ENCODE measurements at places on chromosomes 16 and 17.
A peak's percentile ranks its signal among the peaks of the same experiment; 100 is the strongest.

DNA sequence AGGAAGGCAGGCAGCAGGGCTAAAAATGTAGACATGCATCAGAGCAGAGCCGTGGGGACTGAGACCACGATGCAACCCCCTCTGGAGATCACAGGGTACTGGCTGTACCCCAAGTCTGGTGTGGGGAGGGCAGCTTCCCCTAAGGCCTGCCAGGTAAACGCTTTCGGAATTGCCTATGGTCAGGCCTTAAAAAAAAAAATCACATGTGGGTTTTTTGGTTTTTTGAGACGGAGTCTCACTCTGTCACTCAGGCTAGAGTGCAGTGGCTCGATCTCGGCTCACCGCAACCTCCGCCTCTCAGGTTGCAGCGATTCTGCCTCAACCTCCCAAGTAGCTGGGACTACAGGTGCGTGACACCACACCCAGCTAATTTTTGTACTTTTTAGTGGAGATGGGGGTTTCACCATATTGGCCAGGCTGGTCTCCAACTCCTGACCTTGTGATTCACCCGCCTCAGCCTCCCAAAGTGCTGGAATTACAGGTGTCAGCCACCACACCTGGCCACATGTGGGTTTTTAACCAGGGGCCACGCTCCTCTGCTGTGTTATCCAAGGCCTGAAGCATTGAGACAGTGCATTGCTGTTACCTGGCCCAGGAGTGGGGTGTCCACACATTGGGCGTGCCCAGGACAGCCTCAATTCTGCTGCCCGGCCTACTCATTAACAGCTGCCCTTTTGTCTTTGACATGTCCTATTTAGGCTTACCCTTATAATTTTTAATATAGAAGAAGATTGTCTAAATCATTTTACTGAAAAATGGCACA is 50.4 kb downstream of the LITAF start:
- no peak for DNase-seq

GRCh38 chr16:4625560-4626159 is 1.0 kb downstream of the MGRN1 start:
- no peak for DNase-seq

DNA sequence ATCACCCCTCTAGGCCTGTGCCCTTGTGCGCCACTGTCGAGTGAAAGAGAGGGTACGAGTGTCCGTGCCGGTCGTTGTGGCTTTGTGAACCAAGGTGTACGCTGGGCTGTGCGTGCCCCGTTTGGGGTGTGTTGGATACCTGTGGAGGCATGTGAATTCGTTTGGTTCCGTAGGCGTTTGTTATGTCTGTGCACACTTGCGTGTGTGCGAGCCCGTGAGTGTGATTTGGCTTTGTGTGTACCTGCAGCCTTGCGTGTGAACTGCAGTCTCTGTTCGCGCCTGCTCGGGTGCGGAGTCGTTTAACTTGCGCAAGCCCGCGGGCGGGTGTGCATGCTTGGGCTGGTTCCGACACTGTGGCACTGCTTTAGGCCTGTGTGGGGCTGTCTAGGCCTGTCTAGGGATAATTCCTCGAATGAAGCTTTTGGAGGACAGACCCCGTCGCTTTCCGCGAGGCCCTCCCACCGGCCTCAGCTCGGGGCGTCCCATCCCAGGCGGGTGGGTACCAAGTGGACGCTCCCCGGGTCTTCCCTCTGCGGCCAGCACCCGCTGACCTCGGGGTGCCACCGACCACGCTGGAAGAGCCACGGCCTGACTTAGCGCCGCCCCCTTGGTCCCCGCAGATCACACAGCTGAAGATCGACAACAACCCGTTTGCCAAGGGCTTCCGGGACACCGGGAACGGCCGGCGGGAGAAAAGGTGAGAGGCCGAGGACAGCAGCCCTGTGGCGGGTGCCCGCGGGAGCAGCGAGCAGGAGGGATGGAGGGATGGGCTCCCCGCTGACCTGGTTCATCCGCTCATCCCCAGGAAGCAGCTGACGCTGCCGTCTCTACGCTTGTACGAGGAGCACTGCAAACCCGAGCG is 4.4 kb downstream of the TBX2 start:
- DNase-seq, result no peak

- DNase-seq, result no peak
These were observed 947 bp downstream of the SLC7A6OS start for GRCh38 chr16:68309799-68310198.

DNA sequence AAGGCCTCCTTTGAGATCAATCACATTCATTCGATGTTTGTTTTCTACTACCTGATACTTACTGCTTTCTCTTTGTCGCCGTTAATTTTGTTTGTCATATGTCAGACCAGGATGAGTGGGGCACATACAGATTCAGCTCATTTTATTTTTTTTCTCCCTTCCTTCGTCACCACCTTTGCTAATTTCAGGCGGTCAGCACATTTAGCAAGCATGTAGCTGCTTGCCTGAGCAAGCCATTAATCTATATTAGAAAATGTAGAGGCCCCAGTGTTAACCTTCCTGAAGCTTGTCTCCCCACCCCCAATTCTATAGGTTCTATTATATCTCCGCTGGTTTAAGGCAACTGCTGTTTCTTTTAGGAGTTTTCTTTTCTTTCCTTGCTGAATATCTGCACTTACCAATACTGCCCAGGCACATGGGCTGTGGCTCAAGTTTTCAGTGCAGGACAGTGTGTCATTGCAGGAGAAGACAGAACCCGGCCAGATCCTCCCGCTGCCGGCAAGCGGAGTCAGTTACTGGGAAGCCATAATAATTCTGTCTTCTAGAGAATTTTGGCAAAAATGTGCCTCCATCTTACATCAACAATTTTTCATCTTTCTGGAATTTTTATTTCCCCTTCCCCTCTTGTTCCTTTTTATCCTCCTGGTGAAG is 714.3 kb downstream of the WWOX start:
- no peak for DNase-seq

GRCh38 chr16:57469046-57469445 is 6.6 kb downstream of the POLR2C start:
- DNase-seq, result no peak

DNA sequence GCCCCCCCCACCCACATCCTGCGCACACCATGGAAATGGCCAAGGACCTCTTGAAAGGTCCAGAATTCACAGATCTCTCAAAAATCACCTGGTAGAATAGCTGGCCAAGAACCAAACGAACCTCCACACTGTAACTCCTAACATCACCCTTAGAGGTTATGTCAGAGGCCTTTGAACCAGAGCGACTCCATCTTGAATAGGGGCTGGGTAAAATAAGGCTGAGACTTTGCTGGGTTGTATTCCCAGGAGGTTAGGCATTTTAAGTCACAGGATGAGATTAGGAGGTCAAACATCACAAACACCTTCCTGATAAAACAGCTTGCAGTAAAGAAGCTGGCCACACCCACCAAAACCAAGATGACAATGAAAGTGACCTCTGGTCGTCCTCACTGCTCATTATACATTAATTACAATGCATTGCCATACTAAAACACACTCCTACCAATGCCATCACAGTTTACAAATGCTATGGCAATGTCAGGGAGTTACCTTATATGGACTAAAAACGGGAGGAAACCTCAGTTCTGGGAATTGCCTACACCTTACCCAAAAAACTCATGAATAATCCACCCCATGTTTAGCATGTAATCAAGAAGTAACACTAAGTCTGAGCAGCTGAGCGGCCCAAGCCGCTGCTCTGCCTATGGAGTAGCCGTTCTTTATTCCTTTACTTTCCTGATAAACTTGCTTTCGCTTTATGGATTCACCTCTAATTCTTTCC is 34.8 kb downstream of the SYCE1L start:
- no peak for DNase-seq

- DNase-seq, result no peak
These were observed 136.0 kb upstream of the IRX3 start for GRCh38 chr16:54422569-54422978.

DNA sequence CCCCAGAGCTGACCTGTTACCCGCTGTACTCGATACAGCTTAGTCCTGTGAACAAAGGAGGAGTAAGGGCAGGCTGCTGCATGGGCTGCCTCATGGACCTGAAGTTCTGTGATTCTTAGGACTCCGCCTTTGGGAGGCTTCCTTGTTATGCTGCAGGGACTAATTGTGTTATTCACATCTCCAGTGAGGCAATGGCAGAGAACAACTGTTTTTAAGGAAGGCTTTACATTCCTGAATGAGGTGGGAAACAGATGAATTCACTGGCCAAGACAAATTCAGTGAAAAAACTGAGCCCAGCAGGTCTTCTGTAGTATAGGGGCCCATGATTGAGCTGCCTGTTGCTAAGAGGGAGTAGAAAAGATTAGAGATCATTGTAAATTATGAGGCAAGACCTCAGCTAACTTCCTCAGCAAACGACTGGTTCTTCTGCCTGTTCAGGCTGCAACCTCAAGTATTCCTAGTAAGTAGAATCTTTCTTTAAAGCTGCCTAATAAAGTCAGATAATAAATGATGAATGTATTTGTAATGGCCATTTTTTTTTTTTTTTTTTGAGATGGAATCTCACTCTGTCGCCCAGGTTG is 26.3 kb downstream of the ADORA2B start:
- no peak for DNase-seq

DNA sequence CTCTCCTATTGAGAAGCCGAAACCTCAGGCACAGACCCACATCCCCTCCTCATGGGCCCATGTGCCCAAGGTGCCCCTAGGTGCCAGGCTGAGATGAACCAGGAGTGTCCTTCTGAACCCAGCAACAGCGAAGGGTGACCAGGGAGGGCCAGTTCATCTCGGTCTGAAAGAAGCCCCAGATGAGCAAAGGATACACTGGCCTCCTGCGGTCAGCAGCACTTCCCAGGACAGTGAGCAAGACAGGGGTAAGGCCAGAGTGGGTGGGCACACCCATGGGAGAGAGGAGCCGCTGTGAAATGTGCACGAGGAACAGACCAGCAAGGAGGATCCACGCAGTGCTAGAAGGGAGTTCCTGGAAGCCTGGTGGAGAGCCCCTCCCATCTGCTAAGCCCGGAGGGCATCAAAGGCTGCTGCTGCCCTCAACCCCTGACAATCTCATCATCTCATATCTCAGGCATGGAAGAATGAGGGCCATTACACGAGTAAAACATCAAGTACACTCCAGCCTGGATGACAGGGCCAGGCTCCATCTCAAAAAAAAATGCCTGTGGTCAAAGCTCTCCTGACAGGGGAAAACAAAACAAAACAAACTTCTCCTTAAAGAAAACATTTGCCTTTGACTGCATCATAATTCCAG is 3.3 kb upstream of the HBZ start:
- DNase-seq, result no peak

GRCh38 chr17:42684929-42685556 is 2.7 kb downstream of the CNTNAP1 start:
- DNase-seq, result no peak

- DNase-seq, result no peak
These were observed 40.4 kb upstream of the DNAJA2 start for GRCh38 chr16:47013910-47014309.

- no peak for DNase-seq
These were observed 287.3 kb upstream of the AXIN2 start for GRCh38 chr17:65848751-65849150.

DNA sequence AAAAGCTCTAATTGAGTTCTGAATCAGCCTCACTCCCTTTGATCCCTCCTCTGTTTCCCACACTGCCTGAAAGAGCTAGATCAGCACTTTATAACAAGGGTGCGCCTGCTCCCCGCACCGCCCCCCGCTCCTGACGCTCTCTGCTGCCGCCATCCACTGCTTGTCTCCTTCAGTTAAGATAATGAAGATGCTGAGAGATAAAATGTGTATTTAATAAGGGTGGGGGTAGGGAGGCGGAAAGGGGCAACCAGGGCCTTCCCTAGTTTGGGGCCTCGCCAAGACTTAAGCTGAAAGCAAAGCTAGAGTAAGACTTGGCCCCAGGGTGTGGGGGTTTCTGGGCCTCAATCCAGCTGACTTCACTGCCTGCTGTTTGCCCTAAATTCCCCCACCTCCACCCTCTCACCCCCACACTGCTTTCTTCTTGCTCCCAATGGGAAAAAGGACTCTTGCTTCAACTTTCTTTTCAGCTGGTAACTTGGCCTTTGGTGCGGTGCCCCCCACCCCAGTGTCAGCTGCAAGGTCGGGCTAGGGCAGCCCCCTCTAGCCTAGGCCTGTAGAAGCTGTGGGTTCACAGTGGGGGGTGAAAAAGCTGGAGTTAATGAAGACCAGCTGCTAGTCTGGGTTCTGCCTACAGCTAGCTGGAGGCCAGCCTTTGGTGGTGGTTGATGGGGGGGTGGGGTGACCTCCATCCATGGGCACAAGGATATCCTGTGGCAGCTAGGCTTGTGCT is 1.8 kb upstream of the RARA start:
- peak; percentile 14 for DNase-seq

GRCh38 chr17:30354701-30355100 is 20.8 kb upstream of the TMIGD1 start:
- DNase-seq, result no peak

DNA sequence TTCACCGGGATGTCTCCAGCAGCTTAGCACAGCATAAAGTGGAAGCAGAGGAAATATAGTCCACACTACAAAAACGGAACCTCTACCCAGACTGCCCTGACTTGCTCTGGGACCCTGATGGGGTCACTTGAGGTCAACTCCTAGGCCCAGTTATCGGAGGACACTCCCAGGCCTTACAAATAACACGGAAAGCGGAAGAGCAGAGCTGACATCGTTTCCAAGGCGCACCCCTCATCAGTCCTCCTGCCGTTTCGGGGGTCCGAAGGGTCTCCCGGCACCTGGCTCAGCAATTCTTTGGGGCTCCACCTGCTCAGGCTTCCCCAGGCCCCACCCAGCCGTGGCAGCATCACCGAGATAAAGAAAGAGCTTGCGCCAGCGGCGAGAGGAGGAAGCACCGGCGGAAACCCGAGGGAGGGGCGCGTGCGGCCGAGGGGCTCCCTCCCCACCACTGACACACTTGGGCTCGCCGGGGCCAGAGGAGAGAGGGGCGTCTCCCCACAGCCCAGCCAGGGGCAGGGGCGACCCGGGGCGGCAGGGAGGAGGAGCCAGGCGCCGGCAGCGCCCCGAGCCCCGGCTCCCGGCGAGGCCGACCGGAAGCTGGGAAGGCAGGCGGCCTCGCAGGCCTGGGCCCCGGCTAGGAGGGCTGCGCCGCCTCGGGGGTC is 727 bp downstream of the CORO7 start:
- DNase-seq, result no peak

DNA sequence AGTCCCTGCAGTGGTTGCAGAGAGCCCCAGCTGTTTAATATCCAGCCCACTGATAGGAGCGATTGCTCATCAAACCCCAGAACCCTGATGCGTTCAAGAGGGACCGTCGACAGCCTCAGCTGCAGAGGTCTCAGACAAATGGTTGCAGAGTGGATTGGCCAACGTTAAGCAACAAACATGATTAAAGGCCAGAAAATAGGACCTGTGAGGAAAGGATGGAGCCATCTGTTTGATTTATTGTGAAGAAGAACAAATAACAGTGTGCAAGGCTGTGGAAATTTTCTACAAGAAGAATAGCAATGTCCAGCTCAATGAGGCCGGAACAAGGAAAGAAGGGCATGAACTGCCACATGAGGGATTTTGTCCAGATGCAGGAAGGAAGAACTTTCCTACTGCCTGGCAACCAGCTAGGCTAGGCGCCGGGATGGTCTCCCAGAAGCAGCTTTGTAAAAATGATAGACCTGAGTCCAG is 138.4 kb upstream of the DNAH9 start:
- DNase-seq, result no peak

- DNase-seq, result no peak
These were observed 186.9 kb upstream of the ELAC2 start for GRCh38 chr17:13204607-13205237.

Data from frontal cortex (tissue), 4 donors.